NCI-H1092 treated with DMSO at 0.1 percent for 48 hours (cell line): ENCODE measurements at places on chromosomes 5 and 9.
A peak's percentile ranks its signal among the peaks of the same experiment; 100 is the strongest.

GRCh38 chr9:130263601-130264413, 1.8 kb upstream of the HMCN2 start:
- no peak for DNase-seq

DNA sequence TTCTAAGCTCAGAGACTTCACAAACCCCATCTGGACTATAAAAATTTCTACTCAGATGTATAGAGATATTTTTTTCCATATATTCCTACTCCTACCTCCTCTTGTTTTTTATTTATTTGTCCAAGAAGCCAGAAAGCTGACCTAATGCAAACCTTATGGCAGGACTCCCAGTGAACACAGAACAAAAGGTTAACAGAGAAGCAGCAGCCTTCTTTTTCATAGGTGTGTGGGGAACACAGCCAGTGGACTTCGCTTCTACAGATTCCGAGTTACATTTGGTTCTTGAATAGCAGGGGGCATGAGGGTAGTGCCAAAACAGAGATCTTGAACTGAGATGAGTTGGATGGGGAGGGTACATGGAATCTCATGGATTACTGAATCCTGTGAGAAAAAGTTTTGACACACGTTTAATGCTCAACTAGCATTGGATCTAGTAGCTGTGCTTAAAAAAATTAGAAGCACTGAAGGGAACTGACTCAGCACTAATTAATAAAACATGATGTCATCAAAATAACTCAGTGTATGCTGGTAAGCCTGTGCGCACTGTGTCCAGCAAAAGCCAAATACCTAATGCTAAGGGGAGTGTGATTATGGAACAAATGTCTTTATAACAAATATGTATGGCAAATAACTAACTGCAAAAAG, 240.1 kb downstream of the GABRB2 start:
- DNase-seq = no peak

DNA sequence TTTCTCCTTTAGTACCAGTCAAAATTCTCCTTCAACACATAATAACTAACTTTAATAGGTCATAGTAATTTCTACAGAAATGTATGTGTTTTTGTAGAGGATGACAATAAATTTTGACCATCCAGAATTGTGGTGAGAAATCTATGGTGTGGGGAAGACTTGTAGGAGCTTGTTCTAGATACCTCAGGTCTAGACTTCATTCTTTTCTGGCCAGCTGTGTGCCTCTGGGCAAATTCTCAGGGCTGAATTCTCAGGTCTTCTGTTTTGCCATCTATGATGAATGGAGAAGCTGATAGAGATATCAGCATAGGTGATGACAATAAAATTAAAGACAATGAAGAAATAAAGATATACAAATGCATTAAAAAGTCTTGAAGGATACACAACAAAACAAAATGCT, 298.6 kb upstream of the MEF2C start:
- no peak for DNase-seq

DNA sequence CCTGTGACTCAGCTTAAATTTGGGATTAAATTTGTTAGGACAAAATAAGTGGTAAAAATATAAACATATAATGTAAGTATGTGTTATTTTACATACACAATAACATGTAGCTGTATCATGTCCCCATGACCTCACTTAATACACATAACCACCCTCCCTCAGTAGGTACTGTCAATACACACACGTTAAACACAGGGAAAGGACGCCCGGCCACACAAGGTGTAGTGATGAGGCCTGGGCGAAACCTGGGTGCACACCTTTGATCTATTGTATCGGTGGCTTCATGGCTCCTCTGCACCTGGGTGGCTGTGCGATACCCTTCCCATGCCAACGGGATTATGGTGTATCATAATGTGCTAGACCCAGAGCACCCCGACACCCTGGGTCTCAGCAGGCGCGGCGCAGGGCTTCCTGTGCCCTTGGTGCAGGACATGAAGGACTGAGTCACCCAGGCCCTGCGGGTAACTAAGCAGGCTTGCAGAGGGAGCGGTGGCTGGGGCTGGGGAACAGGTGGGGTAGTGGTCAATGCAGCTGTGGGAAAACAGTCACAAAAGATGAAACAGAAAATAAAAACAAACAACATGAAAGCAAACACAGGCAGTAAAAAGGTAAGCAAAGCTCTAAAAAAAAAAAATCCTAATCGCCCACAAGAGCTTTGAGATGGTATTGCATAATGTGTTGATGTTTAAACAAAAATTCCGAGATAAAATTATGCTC, 127.5 kb upstream of the RETREG1 start:
- no peak for DNase-seq

GRCh38 chr9:108323615-108324014, 532.2 kb downstream of the ACTL7B start:
- DNase-seq = no peak

DNA sequence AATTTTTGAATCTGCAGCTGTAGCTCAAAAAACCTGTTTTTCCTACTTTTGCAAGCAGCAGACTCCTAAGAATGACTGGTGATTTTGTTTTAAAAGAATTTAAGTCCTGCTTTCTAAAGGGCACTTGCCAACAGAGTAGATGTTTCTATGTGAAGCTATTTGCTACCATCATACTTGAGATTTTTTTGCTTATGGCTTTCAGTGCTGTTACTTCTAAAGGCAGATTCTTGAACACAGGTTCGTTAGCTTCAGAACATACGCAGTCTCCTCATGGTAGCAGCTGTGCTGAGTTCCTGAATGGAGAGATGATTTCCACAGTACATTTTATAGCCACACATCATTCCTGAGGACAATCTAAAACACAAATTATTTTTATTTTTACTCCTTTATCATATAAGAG, 24.4 kb upstream of the ELL2 start:
- DNase-seq = no peak

GRCh38 chr9:134460896-134461295, 134.6 kb downstream of the RXRA start:
- DNase-seq = no peak

DNA sequence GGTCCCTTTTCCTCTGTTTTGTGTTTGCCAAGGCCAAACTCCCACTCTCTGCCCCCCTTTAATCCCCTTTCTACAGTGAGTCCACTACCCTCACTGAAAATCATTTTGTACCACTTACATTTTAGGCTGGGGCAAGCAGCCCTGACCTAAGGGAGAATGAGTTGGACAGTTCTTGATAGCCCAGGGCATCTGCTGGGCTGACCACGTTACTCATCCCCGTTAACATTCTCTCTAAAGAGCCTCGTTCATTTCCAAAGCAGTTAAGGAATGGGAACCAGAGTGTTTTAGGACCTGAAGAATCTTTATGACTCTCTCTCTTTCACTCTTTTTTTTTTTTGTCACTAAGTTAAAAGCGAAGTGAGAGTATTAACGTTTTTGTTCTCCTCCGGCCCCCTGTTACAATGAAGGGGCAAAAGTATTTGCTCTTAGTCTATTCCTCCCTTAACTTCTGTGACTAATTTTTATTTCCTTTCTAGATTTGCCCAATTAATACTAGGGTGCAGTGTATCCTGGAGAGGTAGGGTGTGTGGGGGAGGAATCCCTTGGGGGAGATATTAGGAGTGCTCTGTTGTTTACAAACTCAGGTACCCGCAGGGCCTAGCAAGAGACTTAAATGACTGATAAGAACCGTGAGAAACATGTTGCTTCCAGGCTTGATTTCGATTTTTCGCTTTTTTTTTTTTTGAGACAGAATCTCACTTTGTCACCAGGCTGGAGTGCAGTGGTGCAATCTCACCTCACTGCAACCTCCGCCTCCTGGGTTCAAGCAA, 14.7 kb downstream of the GM2A start:
- DNase-seq = no peak

DNA sequence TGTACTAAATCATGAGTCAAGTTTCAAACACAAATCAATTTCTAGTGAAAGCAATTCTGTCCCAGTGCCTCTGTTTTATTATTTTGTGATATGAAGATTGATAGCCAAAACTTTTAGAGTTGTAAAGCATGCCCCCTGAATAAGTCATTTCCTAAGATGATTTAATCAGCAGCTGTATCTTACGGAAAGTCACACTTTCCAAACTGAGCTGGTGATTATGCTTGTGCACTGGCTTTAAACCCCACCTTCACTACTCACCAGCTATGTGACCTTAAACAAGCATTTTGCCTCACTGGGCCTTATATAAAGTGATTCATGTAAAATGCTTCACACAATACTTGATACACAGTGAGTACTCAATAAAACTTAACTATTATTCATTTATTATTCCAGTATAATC, 78.1 kb downstream of the EDIL3 start:
- no peak for DNase-seq

DNA sequence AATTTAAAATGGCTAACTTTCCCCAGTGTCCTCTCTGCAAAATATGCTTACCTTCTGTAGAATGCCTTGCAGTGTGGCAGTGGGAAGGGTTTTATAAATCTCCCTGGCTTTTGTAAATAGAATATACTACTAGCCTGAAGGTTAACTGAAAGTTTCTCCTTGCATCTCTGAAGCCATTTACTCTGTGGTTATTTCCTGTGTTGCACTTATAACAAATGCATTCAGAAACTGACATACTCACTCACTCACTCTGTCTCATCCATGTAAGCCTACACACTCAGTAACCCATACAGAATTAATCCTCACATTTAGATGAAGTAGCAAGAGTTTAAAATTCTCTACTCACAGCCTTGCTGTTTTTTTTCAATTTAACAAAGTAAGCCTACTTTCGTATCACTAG, 87.1 kb upstream of the SH3GL2 start:
- DNase-seq = no peak

GRCh38 chr5:149128023-149128875, 13.0 kb upstream of the ABLIM3 start:
- DNase-seq = peak; percentile 1

GRCh38 chr5:154319736-154320135, 126.1 kb upstream of the SAP30L start:
- DNase-seq = no peak

GRCh38 chr5:20370061-20370460, 382.1 kb upstream of the CDH18 start:
- DNase-seq = no peak

DNA sequence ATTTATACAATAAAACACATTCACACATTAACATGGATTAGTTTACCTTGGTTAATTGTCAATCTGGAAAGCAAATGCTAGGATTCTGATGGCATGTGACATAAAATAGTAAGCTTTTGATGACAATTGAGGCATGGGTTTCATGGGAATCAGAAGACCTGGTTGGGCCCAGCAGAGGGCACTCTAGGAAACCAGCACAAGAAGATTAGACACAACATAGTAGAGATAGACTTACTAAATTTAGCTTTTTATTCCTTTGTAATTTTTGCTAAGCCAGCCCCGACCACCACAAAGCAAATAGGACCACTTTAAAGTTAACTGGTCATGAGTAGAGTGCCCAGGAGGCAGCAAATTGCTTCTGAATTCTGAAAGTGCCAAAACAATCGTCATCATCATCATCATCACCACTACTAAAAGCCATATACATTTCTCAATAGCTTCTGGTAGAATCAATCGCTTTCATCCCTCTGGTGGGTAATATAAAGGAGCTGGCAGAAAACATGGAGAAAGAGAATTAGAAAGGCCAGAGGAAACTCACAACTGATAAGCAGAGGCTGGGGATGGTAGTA, 163.2 kb downstream of the ARRDC3 start:
- no peak for DNase-seq

GRCh38 chr5:97194366-97194765, 11.3 kb upstream of the RIOK2 start:
- no peak for DNase-seq

DNA sequence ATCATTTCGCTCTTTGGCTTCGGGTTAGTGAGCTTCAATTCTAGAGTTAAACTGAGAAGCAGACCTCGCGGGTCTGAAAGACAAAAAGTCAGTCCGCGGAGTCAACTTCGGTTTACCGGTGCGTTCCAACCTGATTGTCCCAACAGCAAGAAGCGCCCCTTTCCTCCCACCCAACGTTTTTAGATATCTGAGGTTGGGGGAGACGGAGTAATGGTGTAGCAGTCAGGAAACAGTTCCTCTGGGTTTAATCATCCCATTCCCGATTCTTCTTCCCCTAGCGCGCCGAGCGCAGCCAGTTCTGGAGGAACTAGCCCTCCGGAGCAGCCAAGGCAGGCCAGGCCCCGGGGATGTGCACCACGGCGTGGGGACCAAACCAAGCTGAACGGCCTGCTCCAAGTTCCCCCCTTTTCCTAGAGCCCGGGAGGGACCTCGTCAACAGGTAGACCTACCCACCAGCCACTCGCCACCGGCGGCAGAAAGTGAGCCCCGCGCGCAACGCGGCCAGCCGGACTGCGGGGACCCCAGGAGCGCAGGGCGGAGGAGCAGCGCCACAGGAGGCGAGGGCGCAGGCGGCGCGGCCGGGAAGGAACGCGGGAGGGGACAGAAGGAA, 622 bp upstream of the ISL1 start:
- DNase-seq = no peak

- DNase-seq = no peak
Observed at GRCh38 chr9:106745457-106745856, 117.5 kb upstream of the ZNF462 start.

DNA sequence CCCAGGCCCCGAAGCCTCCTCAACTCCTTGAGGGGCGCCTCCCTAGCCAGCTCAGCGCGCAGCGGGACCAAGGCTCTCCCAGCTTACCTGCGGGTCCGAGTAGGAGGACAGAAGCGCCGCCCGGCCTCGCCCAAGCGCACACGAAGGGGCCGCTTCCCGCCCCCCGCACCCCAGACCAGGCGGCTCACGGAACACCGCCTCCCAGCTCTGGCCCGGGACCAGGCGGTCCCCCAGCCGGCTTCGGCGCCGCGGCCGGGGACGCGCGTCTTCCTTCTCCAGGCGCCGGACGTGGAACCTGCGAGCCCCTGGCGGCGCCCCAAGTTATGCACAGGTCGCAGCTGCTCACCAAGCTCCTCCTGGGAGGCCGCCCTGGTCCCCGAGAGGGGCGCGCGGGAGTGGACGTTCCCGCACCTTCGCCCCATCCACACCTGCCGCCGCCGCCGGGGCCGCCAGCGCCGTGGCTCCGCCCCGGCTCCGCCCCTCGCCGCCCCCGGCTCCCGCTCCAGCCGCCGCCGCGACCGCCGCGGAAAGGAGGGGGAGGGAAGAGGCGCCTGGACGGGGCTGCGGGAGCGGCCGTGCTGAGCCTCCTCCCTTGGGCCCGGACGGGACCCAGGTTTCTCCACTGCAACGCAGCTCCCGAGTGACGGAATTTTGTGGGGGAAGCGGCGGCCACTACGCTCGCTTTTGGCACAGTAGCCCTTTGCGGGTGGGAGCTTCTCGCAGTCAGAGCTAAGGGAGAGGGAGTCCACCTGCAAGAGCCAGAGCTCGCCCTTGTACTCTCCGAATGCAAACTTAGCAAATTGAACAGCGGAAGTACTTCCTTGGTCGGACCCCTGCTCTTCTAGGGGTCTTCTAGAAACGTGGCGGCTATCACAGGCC, 77.5 kb upstream of the IFNE start:
- DNase-seq = no peak

DNA sequence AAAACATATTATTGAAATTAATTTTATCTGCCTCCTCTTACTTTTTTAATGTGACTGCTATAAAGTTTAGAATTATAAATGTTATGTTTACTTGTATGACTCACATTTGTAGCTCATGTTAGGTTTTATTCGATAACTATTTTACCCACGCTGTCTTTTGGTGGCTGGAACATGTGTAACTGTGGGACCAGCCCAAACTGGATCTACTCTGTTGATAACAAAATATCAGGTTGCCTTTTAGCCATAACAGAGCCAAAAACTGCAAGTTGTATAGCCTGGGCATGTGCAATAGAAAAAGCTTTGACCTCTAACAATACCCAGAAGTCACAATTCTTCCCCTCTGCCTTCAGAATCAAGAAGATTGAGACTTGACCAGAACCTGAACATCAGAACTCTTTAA, 356.5 kb downstream of the PRELID2 start:
- no peak for DNase-seq
